ENCODE measurements at places on chromosomes 7 and 10.

DNA sequence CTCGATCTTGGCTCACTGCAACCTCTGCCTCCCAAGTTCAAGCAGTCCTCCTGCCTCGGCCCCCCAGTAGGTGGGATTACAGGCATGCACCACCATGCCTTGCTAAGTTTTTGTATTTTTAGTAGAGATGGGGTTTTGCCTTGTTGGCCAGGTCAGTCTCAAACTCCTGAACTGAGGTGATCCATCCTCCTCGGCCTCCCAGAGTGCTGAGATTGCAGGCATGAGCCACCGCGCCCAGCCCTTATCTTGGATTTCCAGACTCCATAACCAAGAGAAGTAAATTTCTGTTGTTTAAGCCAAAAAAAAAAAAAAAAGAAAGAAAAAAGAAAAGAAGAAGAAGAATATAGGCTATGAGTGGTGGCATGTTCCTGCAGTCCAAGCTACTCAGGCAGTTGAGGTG, 53.3 kb upstream of the RABGEF1 start:
- no peak for DNase-seq

GRCh38 chr7:50317221-50317678, 12.7 kb downstream of the IKZF1 start:
- peak; percentile 59 for DNase-seq

- no peak for DNase-seq
Measured at GRCh38 chr10:71667387-71667752, 52.2 kb downstream of the C10orf105 start.

GRCh38 chr10:77919713-77920108, 6.8 kb downstream of the DLG5 start:
- no peak for DNase-seq

GRCh38 chr10:117240621-117241529, at the start of gene SLC18A2:
Gene SLC18A2 (plus strand): TSS chr10:117241114. CDS start chr10:117241694, 580 bp downstream.
- no peak for DNase-seq

DNA sequence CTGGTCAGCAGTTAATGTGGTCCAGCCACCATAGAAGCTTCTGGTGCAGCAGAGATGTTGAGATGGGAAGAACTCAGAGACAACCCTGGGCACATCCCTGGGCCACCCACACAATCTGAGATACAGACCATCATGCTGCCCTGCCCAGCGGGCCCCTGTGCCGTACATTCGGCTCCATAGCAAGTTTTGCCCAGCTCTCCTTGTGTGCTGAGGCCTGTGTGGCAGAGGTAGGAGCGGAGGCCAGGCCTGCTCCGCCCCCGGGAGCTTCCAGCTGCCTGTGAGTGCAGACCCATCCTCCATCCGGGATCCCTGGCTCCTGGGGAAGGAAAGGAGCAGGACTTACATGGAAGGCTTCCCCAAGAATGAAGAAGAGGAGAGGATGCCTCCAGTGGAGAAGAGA, 140.3 kb downstream of the NEURL1 start:
- DNase-seq, result no peak

DNA sequence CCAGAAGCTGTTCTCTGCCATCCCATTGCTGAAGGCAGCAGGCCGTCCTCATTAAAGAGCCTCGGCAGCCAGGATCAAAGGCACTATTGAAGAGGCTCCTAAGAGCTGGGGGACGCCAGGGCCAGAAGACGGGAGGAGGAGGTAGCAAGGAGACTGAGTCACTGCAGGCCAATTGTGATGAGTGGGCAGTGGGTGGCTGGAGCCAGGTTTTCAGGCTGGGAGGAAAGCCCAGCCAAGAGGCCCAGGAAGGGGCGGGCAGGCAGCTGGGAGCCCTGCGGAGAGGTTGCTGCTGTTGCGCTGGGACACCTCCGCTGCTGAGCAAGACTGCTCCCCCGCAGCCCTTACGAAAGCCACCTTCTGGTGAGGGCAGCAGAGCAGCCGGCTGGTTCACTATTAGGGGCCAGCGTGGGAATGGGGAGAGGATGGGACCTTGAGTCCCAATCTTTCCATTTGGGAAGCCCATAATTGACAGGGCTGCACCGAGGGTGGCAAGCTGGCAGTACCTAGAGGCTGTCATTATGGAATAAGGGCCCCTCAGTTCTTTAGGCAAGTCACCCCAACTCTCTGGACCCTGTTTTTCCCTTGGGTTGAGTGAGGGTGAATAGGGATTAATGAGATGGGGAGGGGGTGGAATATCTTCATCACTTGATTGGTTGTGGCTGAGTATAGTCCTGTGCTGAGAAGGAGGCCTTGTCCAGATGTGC, 48.4 kb downstream of the UNC5B start:
- no peak for DNase-seq

- DNase-seq, result peak; percentile 23
Measured at GRCh38 chr7:135976312-135977006, 700 bp downstream of the MTPN start.

DNA sequence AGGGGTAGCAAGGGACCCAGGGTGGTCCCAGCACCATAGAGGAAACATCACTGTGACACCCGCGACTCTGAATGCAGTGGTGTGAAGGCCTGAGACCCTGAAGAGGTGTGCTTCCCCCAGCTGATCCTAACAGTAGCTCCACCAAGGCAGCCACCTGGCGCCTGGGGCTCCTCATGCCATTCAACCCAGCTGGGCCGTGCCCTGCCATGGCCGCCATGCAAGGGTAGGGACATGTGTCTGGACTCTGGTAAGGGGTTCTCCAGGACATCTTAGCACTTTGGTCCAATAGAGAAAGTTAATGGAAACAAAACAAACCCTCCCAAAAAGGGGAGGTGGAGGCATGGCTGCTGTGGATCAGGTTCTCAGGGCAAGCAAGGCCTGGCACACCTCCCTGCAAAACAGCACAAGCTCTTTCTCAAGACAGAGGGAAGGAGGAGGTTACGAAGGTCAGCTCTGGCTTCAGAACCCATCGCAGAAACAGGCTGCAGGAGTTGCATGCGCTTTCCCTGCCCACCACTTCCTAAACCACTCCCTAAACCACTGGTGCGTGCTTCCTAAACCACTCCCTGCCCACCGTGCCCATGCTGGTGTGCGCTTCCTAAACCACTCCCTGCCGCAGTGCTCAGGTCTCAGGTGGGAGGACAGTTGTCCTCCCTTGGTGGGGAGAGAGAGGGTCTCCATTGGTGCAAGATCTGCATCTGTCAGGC, 108.7 kb downstream of the LARP4B start:
- no peak for DNase-seq

GRCh38 chr7:156514851-156515250, 125.7 kb upstream of the RNF32 start:
- no peak for DNase-seq

DNA sequence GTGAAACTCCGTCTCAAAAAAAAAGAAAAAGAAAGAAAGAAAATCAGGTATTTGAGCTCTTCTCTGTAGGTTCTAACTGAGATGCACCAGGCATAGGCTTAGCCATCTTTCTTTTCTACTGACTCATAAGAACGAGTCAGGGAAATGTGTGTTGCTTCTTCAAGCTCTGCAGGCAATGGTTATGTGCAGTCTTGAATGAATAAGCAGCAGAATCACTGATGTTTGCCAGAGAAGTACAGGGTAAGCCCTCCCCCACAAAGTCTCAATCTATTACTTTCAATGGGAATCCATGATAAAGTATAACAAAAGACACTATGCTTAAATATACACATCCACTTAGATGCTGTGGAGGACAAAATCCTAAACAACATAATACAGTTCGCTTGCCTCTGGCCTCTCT, 239.2 kb downstream of the PARD3 start:
- no peak for DNase-seq

DNA sequence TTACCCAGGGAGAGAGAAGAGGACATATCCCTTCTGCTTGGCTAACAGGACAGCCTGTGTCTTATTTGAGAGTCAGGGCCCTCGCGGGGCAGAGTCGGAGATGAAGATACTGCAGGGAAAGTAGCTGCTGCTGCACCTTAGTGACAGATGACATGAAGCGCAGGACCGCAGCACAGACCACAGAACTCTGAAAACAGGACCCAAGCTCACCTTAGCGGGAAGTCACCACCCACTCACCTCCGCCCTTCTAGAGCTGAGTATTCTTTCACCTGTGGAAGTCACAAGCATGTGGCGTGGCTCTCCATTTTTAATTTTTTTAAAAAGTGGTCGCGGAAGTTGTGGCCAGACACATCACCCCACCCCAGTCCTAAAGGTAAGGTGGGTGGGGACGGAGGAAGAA, 191.4 kb downstream of the FAM107B start:
- peak; percentile 83 for DNase-seq

GRCh38 chr7:43618073-43618472, 35.2 kb downstream of the STK17A start:
- DNase-seq, result no peak

- no peak for DNase-seq
Measured at GRCh38 chr7:35714862-35715261, 19.9 kb upstream of the HERPUD2 start.

DNA sequence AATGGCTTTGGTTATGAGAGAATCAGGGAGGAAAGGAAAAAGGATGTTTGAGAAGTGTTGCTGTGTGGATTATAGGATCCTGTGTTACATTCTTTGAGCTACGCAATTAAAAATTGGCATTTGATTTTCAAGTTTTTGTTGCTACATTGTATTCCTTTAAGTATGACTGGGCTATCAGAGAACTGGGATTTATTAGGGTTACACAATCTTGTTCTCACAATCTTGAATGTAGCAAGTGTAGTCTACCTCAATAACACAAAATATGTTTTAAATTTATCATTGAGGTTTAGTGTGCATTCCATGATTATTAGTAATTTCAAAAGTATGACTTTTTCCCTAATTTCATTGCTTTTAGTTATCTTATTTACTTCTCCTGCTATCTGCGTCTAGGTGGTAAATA, 113.9 kb downstream of the CACNB2 start:
- no peak for DNase-seq

DNA sequence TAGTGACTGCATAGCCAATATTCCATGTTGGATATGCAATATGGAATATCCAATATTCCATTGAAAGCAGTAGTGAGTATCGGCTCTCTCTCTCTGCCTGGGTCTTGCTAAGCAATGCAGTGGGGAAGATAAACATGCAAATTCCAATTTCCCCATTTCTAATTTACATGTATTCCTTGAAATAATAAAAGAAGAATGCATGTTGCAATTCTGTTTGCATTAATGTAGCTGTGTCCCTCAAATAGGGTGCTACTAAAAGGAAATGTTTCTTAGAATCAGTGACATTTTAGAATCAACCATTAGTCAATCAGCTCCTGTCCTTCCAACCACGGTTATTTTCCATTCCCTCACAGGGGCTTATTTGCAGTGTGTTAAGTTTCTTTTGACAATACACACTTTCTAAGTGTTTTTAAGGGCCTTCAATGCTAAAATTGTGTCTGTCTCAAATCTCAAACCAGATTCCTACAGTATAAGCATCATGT, 46.7 kb downstream of the AFAP1L2 start:
- DNase-seq, result no peak

DNA sequence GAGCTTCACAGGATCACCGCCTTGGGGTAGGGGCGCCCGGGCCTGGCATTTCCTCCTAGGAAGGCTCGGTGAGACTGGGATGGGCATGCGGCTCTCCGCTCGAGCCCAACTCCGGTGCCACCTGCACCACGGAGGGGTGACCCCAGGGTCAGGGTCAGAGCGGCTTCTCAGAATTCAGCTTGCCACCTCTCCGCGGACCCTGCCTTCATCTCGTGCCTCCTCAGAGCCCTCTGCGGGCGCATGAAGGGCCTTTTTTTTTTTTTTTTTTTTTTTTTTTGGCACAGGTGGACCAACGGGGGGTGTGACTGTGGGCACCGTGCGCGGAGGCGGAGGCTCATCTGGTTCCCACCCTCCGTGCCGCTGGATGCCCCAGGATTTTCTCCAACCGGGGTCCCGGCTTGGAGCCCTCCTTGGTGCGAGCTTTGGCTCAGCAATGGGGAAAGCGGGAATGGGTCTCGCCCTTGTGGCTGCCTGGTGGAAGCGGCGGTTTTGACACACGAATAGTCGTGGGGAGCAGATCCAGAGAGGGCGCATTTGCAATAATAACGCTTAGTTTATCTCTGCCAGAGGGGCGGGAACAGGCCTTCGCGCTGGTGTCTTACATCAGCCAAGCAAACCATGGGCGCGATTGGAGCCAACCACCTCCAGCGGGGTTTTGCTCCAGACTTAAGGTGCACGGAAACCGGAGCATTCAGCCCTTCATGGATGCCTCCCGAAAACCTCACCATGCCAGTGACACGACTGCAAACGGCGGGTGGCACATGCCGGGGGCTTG, 5.0 kb upstream of the TNRC18 start:
- DNase-seq, result no peak

GRCh38 chr7:5425507-5426225, 2.0 kb upstream of the TNRC18 start:
- no peak for DNase-seq

DNA sequence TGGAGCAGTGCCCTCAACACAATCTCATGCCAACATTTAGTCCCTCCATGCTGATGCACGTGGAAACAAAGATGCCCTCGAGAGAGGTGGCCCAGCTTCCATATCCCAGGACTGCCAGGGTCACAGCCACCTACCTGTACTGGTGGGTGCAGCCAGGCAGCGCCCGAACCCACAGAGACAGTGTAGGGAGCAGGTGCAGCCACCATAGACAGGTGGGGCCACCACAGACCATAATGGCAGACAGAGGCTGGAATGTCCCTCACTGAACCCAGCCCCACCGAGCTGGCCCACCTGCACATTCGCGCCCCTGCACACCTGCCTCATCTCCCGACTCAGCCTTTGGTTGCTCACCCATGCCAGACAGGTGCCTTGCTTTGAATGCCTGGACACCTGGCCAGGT, 18.3 kb upstream of the CPXM2 start:
- DNase-seq, result no peak

DNA sequence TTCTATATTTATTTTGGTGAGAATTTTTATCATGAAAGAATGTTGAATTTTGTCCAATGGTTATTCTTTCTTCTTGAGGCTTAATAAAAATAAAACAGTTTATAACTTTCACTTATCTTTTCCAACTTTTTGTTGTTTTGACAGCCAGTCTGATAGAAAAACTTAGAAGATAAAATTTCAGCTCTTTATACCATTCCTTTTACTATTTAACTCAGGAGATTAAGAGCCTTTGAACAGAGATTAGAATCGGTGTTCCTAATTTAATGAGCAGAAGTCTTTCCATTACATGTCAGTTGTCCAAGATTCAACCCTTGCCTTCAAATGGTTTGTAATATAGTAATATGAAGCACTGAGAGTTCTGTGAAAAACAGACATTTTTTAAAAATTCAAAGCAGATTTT, 97.8 kb upstream of the SEC61G start:
- DNase-seq, result no peak

GRCh38 chr7:25384788-25385505, 156.7 kb upstream of the NPVF start:
- no peak for DNase-seq

- no peak for DNase-seq
Measured at GRCh38 chr10:113927440-113927839, 73.0 kb downstream of the NHLRC2 start.

DNA sequence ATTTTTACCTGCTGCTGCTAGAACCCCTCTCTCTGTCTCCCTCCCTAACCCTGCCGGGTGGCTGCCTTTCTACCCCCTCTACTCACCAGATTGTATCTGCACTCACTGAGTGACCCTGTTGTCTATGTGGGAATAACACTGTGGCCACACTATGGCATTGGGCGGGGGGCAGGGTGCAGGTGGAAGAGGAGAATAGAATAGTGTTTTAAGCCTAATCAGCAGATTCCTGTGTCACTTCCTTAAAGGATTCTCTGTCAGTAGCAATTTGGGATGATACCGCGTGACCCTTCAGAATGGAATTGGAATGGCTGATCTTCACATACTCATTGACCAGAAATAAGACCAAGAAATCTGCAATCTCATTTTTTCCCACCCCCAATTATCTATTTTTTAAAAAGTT, 67.1 kb upstream of the ANKRD1 start:
- no peak for DNase-seq

Measured in stimulated activated CD4-positive, alpha-beta T cell treated with anti-CD3 and anti-CD28 coated beads, Interleukin-4, amount 100 ng/mL, for 24 hours (primary cell).